Stimulated activated naive CD4-positive, alpha-beta T cell treated with Interleukin-2 at 50 U/mL for 16 hours (primary cell): ENCODE measurements at places on chromosomes 2 and 18.

GRCh38 chr2:239889641-239890121 lies 135.5 kb downstream of the NDUFA10 start:
- no peak for DNase-seq

DNA sequence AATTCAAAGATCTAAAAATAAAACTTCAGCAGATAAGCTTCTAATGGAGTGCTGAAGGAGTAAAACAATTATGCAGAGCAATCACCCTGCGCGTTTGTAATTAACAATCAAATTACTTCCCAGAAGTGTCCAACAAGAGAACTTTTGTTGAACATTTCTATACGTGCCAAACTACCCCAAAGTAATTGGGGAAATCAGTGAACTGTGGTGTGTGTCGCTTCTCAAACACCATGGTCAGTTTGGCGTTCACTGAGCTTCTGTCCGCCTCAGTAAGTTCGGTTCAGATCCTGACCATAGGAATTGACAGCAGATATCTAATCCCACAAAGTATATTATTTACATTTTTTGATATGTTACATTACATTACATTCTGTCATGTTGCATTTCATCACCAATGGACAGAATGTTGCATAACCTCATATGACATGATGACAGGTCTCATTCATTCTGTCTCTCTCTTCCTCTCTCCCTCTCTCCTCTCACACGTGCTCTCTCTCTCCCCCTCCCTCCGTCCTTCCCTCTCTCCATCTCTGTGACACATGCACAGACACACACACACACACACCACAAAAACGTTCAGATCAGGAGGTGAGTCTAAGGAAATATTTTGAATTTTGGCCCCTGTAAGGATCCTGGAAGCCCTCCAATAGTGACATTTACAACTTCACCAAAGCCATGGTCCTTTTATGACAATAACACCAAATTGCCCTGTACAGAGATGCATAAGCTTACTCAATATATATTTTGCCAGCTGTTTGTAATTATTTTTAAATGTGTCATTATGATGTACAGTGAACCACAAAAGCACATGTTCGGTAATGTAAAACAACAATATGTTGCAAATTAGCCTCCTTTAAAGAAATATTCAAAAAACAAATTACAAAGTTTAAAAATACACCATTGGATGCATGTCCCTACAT lies 269.2 kb downstream of the FIGN start:
- no peak for DNase-seq

DNA sequence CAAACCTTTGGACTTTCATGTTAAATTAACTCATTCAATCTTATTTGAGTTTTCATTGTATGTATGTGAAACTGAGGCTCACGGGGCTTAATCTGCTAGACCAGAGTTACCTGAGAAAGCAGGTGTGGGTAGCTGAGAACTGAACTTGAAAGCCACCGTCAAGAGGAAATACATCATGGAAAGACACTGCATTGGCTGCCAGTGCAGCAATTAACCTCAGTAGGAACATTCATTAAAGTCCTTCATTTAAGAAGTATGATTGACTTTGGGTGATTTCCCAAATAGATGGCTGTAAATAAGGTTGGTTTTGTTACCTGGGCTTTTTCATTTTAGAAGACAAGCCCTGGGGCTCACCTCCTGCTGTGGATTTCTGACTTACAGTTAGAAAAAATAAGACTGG lies 36.5 kb upstream of the MGAT5 start:
- DNase-seq, result peak; percentile 13

- no peak for DNase-seq
These were observed 5.6 kb upstream of the SP9 start for GRCh38 chr2:174328961-174329715.

DNA sequence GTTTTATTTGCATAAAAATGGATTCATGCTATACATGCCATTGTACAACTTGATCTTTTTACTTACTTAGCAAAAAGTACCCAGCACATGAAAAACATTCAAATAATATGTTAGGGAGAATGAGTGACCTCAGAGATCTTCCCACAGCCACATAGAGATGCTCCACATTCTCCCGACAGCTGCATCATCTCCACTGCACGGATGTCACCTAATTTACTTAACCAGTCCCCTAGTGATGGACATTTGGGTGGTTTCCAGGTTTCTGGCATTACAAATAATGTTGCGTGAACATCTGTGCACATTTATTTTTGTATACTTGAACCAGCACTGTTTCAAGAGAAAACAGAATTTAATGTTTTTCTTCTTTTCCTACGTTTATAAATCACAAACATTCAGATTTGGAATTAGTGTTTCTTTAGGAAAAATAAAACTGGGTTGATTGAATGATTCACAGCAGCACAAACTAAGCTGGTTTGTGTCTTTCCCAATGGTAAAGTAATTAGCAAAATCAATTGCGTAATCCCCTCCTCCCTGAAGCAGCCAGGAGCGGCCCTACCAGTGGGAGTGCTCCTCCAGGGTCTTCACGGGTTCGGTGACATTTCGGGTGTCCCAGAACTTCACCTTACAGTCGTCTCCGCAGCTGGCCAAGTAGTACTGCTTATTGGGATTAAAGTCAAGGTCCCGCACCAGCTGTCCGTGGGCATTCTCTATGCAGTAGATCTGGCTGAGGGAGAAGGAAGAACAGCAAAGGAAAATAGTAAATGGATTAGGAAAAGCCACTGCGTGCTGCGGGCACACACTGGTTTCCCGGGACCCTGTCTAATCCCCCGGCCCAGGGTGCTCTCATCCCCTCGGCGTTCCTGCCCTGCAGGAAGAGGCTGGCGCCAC lies 183.9 kb downstream of the EIPR1 start:
- no peak for DNase-seq

DNA sequence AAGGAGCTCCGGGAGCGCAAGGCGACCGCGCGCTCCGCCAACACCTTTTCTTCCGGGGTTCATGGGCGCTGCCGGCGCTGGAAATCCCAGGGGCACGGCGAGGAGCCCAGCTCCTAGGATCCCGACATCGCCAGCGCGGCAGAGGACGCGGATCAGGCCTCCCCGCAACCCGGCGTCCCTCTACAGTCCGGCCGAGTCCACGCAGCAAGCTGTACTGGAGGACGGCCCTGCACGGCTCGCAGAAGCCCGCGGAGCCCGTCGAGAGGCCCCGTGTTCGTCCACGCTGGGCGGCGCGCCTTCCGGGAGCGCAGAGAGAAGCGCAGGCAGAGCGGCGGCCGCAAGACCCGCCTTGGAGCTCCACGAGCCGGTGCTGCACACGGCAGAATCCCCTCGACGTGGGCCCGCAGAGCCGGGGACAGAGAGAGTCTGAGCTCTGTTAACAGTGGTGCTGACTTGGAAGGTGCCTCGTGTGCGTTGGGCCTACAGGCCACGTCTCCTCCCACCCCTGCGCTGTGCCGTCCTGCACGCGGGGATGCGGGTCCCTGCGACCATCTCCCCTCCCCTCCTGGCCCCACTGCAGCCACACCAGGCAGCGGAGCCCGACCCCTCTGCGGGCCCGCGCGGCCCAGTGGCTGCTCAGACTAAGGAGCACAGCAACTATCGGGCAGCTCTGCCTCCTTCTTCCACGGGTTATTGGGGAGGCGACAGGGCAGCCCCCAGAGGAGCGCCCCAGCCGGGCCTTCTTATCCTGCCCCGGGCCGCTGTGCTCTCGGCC lies 28.1 kb upstream of the PTPN2 start:
- no peak for DNase-seq

DNA sequence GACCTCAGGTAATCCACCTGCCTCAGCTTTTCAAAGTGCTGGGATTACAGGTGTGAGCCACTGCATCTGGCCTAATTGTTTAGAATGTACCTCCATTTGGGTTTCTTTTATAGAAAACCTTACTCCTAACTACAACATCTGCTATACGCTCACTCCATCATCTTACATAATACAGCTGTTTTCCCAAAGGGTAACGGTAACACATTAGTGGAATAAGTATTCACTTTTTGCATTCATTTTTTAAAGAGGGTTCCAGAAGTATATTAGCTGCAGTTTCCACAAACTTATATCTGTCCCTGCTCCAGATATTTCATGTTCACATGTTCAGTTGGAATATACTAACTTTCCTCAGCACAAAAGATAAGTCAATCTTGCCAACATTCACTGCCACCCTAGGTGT lies 640.1 kb upstream of the FSHR start:
- DNase-seq, result no peak

DNA sequence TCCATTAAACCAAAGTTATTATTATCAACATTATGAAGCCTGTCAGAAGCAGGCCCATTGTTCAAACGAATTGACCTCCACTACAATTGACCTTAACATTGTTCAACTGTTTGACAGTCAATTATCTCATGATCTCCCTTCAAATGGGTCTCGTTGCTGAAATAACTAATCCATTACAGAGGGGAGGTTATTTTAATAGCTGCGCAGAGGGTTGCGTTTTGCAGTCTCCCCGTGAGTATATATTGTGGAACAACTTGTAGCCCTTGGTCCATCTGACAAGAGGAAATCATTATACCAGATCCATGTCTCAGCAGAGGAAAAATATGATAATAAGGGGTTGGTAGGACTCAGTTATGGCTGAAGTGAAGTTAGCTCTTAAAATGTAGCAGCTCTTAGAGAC lies 159.1 kb downstream of the ALK start:
- DNase-seq, result no peak

DNA sequence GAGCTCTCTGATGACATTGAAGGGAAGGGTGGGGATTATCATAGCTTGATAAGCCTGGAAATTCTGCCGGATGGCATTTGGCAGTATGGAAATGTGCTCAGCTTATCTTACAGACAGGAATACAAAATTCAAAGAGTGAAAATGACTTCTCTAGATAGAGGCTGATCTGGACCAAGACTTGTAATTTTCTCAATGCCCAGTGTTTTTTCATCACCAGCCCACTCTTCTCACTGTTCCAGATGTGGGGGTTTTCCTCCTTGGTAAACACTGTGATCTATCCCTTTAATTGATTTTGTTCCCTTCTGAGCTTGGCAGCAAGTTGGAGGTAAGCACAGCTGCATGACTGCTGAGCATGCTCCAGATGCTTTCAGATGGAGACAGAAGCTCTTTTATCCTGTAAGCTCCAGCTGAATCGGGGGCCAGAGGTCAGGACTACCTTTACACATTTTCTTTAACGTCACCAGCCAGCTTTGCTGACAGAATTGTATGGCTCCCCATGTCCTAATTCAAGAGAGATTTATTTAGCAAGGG lies 287.4 kb upstream of the TCF4 start:
- no peak for DNase-seq

GRCh38 chr18:63262369-63263335 lies 56.9 kb downstream of the BCL2 start:
- no peak for DNase-seq

DNA sequence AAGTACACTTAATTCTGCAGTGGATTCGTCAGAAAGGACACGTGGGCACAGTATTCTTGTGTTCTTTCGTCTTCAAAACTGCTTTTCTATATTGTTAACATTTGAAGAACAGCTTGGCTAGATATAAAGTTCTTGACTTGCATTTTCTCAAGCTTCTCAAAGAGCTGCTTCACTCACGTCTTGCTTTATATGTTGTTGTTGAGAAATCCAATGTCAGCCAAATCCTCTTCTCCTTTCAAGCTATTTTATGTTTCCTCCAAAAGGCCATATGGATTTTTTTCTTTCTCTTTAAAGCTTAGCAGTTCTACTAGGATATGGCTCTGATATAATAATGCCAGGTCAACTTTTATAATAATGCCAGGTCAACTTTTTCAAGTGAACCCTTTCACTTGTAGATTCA lies 65.5 kb upstream of the CYP1B1 start:
- DNase-seq, result no peak

GRCh38 chr2:82740527-82740926 lies 1718.6 kb downstream of the SUCLG1 start:
- no peak for DNase-seq
